ENCODE measurements at places on chromosomes 2 and 18.

DNA sequence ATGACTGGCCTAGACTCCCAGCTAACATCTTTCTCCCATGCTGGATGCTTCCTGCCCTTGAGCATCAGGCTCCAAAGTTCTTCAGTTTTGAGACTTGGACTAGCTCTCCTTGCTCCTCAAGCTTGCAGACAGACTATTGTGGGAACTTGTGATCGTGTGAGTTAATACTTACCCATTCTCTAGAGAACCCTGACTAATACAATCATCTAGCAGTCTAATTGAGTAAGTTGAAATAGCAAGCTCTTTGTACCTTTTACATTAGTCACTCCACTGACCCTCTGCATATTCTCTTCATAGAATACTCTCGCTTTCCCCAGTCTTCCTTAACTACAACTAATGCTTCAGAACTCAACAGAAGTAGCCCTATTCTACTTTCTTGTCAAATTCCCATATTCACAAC, 434.6 kb upstream of the NXPH2 start:
- no peak for DNase-seq
- no peaks in the 10 kb centered on the region for H3K27me3 ChIP-seq
- H3K4me1 ChIP-seq = no peaks in the 10 kb centered on the region
- H3K27ac ChIP-seq = no peak overlapping the region
- no peak overlapping the region for H3K4me3 ChIP-seq

DNA sequence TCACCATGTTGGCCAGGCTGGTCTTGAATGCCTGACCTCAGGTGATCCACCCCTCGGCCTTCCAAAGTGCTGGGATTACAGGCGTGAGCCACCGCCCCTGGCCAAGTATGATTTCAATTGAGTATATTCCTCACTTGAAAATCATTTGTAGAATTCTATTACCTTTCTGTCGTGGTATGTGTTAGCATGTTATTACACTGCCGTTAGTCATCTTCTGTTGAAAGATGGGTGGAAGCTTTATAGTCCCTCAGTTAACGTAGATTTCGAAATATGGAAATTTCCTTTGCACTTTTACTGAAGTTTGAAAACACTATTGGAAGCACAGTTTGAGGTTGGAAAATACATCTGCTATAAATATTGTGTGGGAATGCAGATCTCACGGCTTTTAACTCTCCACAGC, 14.7 kb downstream of the NIFK start:
- no peaks in the 10 kb centered on the region for H3K4me1 ChIP-seq
- no peaks in the 10 kb centered on the region for H3K27me3 ChIP-seq
- H3K4me3 ChIP-seq = no peak overlapping the region

DNA sequence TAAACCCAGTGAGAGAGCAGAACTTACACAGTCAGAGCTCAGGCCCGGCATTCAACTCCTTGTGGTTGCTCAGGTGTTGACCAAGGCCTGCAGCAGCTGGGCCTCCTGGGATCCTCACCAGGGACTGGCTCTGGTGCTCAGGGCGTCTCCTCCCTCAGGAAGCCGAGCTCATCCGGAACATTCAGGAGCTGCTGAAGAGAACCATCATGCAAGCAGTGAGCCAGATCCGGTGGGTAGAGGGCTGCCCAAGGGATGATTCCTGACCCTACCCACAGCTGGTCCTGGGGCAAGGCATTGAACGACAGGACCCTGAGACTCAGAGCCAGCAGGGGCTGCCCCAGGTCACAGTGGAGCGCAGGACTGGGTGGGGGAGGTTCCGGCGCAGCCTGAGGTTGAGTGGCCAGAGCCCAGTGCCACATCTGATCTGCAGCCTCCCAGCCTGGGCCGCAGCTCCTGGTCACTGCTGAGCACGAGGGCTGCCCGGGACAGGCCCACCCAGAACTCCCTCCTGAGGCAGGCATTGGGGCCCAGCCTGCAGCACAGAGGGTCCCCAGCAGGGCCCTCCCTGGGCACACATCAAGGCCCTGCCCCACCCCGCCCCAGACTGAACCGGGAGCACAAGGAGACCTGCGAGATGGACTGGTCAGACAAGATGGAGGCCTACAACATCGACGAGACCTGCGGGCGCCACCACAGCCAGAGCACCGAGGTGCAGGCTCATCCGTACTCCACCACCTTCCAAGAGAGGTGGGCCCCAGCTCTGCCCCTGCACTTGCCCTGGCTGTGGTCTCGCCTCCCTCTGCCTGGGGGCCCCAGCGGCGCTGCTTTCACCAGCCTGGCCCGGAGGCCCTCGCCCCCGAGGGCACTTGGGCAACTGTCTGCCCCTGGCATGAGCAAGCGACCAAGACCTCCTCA, 2.4 kb downstream of the TEKT4 start:
- no peaks in the 10 kb centered on the region for H3K36me3 ChIP-seq
- H3K27ac ChIP-seq = no peak overlapping the region
- DNase-seq = no peak
- peaks cover 2% of the 10 kb centered on the region for H3K27me3 ChIP-seq
- H3K4me3 ChIP-seq = no peak overlapping the region

- no peak overlapping the region for H3K4me3 ChIP-seq
- no peaks in the 10 kb centered on the region for H3K27me3 ChIP-seq
Observed at GRCh38 chr18:77052983-77053309, 79.6 kb downstream of the MBP start.

DNA sequence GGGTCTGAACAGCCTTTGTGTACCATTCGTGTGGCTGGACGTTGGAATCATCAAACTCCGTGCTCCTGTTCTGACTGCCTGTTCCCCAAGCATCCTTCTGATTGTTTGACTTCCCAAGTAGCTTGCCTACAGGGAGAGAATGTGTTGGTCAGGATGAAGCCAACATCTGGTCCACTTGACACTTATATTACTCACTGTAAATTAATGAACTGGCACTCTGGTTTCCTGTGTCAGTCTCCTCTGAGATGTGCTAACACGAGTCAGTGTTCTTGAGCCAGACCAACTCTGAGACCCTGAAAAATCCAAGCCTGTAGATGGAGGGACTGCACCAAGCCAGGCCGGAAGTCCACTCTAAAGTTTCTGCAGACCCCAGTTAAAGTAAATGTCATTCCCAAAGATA, 440.9 kb downstream of the ZNF516 start:
- no peaks in the 10 kb centered on the region for H3K4me1 ChIP-seq
- no peak for DNase-seq
- no peaks in the 10 kb centered on the region for H3K36me3 ChIP-seq
- no peak overlapping the region for H3K27ac ChIP-seq
- no peaks in the 10 kb centered on the region for H3K27me3 ChIP-seq

Measured in common myeloid progenitor, CD34-positive (primary cell).